COLO829 (cell line): ENCODE measurements at places on chromosomes 16 and 17.

DNA sequence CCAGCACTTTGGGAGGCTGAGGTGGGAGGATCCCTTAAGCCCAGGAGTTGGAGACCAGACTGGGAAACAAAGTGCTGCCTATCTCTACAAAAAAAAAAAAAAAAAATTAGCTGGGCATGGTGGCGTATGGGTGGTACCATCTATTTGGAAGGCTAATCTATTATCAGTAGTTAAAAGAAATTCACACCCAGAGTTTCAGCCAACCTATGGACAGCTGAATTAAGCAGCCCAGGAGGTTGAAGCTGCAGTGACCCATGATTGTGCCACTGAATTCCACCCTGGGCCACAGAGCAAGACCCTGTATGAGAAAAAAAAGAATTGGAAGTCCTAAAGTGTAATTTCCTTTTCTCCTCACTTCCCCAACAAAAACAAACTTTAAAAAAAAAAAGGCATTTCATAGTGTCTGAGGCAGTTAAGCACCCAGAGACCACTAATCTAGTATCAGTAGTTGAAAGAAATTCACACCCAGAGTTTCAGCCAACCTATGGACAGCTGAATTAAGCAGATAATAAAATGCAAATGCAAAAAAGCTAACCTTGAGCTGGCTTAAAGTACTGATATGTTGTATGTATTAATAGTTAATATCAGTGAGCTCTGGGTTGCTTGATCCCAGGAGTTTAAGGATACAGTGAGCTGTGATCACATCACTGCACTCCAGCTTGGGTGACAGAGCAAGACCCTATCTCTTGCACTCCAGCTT lies 18.1 kb downstream of the CLTC start:
- DNase-seq = no peak

GRCh38 chr17:75406222-75406615 lies 741 bp upstream of the GRB2 start:
- no peak for DNase-seq

DNA sequence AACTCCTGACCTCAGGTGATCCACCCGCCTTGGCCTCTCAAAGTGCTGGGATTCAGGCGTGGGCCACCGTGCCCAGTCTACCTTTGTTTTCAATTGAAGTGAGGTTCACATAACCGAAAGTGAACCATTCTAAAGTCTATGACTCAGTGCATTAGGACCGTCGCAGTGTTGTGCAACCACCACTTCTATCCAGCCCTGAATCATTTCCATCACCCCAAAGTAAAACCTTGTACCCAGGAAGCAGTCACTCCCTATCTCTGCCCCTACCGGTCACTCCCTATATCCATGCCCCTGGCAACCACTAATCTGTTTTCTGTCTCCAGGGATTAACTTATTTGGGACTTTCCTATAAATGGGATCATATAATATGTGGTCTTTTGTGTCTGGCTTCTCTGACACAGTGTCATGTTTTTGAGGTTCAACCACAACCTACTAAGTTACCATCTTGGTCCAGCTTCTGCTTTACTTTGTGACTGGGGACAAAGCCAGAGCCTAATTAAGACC lies 28.3 kb upstream of the CDC42EP4 start:
- no peak for DNase-seq

GRCh38 chr17:60188759-60189158 lies 39.0 kb downstream of the CA4 start:
- DNase-seq = no peak

DNA sequence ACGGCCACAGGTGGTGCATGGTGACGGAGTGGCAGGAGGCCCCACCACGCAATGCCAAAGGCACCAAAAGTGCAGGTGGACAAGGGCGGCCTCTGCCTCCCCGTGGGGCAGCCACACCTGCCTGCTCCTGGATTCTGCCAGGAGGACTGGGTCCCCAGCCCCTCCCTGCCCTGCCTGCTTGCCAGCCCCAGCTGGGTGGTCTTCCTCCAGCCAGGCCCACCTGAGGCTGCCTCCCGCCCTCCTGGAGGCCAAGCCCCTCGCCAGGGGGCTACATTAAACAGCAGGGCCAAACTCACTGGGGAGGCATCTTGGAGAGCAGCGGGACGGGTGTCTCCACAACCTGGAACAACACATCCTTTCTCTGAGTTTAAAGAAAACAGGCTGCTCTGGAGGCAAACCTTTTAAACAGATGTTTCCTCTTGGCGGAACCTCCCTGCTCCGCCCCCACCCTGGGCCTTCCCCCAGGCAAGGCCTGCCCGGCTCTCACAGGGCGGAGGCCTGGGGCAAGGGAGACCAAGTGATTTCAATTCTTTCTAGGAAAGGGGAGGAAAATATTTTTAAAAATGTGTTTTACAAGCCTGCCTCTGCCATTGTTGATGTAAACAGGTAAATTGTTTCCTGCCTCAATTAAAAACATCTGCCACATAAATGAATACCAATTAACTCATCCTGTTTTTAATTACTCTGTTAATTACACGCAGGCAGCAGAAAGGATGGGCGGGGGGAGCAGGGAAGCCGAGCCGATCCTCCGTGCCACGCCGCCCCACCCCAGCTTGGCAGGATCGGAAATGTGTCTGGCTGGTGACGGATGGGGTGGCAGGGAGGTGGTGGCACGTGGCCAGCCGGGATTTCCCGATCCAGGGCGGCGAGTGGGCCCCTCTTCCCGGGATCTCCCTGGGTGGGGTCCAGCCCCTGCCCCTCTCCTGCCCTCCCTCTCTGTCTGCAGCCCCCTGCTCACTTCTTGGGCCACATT lies 54.4 kb upstream of the PABPN1L start:
- DNase-seq = no peak

- no peak for DNase-seq
These were observed 114.2 kb upstream of the IRX5 start for GRCh38 chr16:54816471-54816870.

- DNase-seq = no peak
These were observed 2.3 kb downstream of the TNFRSF17 start for GRCh38 chr16:11967195-11967911.

- DNase-seq = no peak
These were observed 2.1 kb downstream of the PRCD start for GRCh38 chr17:76541739-76542454.

GRCh38 chr17:52384695-52385094 lies 226.2 kb upstream of the CA10 start:
- no peak for DNase-seq

- DNase-seq = no peak
These were observed 681 bp downstream of the TMEM102 start for GRCh38 chr17:7435676-7436555.

DNA sequence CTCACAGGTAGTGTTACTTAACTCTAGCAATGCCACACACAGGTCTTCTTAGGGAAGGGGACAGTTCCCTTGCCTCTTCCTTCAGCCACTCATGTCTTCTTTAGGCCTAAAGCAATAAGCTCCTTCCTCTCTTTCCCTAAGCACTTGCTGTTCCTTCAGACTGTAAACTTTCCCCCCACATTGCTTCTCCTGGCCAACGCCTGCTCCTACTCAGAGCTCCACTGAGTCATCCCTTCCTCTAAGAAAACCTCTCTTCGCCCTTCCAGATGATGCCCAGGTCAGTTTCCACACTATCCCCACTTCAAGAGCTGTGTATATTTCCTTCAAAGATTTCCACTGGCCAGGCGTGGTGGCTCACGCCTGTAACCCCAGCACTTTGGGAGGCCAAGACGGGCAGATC lies 12.5 kb upstream of the EPOP start:
- no peak for DNase-seq

GRCh38 chr17:50266384-50267073 lies 7.7 kb upstream of the TMEM92 start:
- DNase-seq = no peak

DNA sequence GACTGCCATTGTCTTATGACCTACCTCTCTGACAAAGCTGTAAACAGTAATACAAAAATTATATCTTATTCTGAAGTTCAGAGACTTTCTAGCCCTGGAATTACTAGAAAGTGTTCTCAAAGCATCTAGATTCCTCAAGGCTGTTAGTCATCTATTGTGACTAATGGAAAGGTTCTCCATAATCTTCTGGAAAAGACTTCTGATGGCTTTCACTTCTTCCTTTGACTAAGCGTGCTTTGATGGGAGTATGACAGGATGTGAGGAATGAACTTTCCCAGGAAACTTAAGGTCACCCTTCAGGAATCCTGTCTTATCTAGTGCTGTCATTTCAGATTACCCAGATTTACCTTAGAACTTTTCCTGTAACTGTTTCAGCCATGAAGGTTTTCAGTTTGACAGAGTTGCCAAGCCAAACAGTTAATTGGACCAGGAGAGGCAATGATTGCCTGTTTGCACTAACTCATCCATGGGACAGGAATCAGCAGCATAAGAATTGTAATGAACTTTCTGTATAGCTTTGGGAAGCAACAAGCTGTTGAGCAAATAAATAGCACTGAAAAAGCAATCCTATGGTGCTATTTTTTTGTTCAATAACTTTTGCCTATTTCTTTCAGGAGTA lies 43.5 kb downstream of the AP2B1 start:
- peak; percentile 65 for DNase-seq

- no peak for DNase-seq
These were observed 10.8 kb upstream of the MTMR4 start for GRCh38 chr17:58525239-58525638.

DNA sequence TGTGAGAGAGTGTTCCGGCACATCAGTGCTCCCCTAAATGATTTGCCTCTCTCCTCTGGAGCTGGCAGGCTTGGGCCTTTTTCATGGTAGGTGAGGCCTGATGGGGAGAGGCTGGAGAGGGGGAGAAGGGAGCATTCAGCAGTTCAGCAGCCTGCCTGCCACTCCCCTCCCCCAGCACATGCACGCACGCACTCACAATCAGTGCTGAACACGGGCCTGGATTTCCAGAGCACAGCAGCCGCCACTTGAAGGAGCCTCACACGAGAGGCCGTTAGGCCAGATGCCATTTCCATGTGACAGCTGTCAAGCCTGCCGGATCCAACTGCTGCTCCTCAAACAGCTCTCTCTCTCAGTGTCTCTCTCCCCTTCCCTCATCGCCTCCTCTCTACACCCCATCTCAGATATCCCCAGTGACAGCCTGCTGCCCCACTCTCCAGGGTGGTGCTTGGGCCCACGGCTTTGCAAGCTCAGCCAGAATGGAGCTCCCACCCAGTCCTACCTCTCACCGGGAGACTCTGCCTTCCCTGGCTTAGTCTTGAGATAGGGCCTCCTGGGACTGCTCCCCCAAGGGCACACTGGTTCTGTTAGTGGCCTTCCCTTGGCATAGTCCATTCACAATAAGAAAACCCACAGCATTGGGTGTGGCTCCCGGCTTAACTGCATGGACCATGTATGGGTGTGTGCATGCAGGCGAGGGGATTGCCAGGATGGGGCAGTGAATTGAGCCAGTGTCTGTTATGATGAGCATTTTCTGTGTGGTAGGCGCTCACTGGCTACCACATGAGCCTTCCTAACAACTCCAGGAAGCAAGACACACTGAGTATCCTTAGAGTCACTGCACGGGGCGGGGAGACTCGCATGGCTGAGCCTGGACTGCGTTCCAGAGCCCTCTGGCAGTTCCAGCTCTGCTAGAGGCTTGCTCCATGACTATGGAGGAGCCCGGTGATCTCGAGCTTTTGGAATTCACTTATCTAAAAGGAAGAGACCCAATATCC lies 226.2 kb downstream of the CCDC182 start:
- no peak for DNase-seq

DNA sequence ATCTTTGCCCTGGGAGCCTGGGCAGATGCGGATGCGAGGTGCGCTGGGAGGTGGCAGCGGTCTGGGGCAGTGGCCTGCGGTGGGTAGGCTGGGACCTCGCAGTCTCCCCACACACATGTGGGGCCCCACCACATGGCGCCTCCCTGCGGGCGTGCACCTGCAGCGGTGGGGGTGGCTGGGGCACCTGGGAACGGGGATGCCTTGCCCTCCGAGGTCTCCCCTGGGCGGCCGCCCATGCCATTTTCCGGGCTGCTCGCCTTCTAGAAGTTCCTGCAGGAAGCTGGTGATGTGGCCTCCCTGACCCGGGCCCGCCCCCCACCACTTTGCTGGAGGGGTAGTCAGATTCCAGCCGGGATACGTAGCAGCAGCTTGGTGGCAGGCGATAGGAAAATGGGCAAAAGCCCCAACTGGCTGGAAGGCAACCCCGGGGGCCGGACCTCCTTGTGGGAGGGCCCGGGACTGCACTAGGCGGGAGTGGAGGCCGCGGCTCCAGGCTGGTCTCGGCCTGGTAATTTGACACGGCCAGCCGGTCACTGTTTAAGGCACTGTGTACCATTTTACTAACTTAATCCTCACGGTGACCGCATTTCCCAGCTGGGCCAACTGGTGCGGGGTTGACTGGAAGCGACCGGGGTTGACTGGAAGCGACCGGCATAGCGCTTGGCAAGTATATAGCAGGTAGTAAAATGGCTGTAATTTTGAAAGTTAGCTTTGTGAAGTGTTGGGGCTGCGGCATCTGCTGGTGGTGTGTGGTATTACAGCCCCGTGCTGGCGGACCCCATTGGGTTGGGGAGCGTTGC lies 38.5 kb downstream of the IGF2BP1 start:
- DNase-seq = peak; percentile 48

DNA sequence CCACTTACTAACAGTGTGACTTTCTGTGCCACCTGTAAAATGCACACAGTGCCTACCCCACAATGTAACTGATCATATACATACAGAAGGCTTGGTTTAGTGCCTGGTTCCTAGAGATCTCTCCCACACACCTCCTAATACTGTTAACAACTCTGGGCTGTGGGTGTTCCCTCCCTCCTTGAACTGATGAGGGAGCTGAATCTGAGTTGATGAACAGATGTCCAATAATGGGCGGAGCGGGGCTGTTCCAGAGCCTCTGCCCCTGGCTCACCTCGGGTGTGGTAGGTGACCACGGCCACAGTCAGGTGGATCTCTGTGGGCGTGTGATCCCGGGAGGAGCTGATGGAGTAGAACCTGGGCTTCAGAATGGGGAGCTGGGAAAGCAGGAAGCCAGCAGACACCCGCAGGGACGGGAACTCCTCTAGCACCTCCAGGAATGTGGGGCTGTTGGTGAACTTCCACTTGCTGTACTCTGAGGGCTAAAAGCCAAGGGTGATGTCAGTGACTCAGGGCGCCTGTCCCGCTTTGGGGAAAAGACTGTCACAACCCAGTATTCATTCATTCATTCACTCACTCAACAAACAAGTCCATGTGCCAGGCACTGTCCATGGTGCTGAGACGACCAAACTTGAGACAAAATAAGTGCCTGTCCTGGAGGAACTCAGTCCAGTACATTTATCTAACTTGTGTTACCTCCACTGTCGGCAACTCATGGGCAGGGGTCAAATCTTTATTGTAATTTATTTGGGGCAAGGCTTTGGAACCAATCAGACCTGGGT lies 37.6 kb downstream of the NOS2 start:
- DNase-seq = no peak

DNA sequence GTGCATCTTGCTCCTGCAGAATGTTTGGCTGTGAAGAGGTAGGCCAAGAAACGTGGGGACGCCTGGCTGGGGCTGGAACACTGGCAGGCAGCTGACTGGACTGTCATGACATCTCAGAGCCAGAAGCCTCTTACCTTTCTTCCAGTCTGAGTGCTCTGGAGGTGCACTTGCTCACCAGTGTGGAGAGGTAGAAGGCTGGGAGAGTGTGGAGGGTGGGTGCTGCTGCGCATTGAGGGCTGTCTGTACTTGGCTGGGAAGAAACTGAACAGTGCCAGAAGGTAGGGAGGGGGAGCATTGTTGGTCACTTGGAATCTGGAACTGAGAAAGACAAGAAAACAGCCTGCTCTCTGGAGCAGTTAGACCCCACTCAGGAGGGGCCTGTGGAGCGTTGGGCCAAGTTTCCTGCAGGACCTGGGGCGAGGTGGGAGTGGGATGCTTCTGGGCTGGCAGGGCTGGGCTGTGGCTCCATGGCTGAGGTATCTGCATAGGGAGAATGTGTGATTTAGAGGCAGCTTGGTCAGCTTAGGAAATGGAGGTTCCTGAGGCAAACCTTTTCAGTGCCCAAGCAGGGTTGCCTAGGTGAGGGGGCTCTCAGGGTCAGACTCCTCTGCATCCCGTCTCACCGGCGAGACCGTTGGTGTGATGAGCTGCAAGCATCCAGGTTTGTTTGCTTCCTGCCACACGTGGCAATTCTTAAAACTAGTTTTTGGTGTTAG lies 55.1 kb downstream of the KSR1 start:
- DNase-seq = no peak
